ENCODE measurements at places on chromosomes 5 and 9.

GRCh38 chr5:38925154-38925925, 79.5 kb downstream of the OSMR start:
- DNase-seq: no peak

DNA sequence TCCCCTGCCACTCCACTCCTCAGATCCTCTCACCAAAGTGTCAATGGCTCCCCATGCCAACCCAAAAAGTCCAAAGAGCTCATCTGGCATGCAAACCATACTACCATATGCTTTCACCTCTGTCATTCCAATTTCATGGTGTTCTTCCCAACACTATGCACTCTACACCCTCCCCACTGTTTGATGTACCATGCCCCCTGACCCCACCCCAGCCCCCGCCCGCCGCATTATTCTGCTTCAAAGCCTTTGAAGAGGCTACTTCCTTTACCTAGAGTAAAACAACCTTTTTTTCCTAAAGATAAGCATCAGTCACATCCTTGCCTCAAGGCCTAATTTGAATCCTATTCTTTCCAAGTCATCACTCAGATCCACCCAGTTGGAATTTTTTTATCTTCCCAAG, 226.3 kb downstream of the DEPDC1B start:
- no peak for DNase-seq

GRCh38 chr5:63025679-63026078, 447.1 kb downstream of the LRRC70 start:
- DNase-seq: no peak

GRCh38 chr5:150461231-150461630, 11.7 kb upstream of the RPS14 start:
- DNase-seq: no peak

DNA sequence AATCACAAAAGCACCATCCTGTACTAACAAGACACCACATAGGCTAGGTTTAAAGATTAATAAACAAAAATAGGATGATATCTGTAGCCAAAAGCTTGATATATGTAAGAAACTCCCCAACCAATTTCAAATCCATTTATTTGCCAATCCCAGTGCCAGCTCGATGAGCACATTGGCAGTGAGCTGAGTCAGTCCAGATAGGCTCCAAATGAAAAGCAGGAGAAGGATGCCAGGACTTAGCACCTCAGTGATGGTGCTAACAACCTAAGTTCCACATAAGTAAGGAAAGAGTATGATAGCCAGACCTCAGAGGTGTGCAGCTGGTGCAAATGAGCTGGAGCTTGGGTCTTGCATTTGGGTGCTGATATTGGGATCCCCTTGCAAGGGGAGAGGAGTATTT, 158.1 kb downstream of the SIL1 start:
- DNase-seq: no peak

All from T-helper 2 cell (primary cell).